ENCODE measurements at places on chromosomes 2 and 18.

GRCh38 chr2:224171226-224171625 lies 132.1 kb upstream of the SERPINE2 start:
- DNase-seq, result no peak

GRCh38 chr2:241925277-241925676 lies 55.7 kb downstream of the RTP5 start:
- no peak for DNase-seq

DNA sequence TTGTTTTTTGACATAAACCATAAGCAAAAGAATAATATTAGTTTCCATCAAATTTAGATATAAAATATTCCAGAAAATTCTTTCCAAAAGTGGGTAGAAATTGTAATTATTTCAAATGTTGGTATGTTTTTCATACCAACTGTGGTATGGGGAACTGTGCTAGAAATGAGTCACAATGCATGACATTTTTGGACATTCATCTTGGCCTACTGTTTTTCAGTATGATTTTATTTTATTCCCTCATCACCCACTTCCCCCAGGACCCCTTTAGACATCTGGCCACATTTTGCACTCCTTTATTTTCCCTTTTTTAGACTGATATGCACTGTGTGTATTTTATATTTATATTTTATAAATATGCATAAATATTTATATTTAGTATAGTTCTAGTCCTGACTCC lies 97.1 kb downstream of the DPP4 start:
- no peak for DNase-seq

- no peak for DNase-seq
Observed at GRCh38 chr2:148048475-148049221, 27.8 kb downstream of the MBD5 start.

- no peak for DNase-seq
Observed at GRCh38 chr18:80198994-80199748, 48.1 kb downstream of the PARD6G start.

DNA sequence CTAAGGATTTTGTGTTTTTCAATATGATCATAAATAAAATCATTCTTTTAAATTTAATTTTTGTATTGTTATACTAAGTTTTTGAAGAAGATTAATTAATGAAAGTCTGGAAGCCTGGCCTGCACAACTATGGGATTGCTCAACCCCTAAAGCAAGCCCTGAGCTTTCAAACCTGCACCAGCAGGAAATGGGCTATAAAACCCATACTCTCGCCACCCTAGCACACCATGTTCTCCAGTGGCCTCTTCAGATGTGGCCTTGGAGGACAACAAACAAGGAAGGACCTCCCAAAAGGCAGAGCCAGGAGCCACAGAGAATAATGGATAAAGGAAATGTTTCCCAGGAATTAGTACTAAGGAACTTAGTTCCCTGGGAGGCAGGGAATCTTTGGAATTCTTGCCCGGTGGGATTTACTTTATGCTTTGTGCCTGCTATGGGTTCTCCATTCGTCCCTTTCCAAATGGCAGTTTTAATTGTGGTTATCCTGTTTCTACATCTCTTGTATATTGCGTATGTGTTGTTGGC lies 212.5 kb downstream of the ZFP36L2 start:
- DNase-seq, result no peak

DNA sequence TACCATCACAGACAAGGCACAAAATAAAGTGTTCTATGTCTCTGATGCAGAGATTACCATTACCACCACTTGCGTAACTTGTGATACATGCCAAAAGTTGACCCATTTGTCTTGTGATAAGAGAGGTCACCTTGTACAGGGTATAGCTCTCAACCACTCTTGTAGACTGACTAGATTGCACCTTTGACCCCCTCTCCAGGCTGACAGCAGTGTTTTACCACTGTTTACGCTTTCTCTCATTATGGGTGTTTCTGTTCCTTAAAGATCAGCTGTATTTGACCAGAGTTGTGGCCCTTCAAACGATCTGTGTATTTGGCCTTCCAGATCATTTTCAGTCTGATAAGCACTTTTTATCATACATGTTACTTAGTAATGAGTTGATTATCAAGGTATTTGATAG lies 215.7 kb upstream of the HNMT start:
- DNase-seq, result no peak

- DNase-seq, result no peak
Observed at GRCh38 chr18:62140259-62140658, 46.6 kb downstream of the PIGN start.

- no peak for DNase-seq
Observed at GRCh38 chr2:187497858-187498463, 49.9 kb upstream of the CALCRL start.

- DNase-seq, result peak; percentile 31
Observed at GRCh38 chr2:235494716-235495372, 1.0 kb downstream of the AGAP1 start.

- no peak for DNase-seq
Observed at GRCh38 chr2:60861736-60862135, 19.6 kb upstream of the REL start.

GRCh38 chr18:74303936-74304335 lies 11.7 kb upstream of the C18orf63 start:
- no peak for DNase-seq

GRCh38 chr18:67966224-67966623 lies 449.7 kb upstream of the DSEL start:
- DNase-seq, result no peak

DNA sequence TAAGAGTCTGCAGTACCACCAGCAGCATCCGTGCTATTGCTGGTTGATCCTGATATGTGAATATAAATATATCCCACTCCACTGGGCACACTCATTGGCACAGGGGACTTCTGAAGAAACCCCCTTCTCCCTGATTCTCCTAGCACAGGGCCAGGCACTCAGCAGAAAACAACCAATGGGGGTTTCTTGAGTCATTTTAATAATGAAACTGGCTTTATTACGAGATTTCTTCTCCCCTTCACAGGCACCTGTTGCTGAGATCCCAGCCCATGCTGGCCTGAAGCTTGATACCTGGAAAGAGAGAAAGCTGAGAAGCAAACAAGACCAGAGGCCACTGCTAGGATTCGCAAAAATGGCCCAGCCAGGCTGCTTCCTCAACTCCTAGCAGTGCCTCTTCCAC lies 17.9 kb upstream of the CYRIA start:
- DNase-seq, result no peak

- DNase-seq, result no peak
Observed at GRCh38 chr2:128901572-128902391, 583.1 kb upstream of the HS6ST1 start.

DNA sequence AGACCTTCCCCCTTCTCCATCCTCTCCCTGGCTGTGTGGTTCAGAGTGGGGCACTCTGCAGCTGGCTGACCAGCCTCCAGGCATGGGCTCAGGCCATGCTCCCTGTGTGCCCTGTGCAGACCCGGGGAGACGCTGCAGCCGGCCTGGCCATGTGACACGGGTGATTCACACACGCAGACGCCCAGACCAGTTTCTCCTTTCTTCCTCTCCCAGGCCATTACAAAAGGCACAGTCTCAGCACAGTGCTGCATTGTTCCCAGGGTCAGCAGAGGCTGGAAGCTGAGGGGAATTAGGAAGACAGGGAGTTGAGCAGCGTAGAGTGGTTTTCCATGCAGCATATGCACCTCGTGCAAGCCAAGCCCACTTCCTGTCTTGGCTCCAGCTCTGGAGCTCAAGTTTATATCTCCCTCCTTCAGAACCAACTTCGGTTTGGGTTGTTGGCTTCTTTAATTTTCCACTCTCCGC lies 288.5 kb downstream of the TNS1 start:
- DNase-seq, result no peak

DNA sequence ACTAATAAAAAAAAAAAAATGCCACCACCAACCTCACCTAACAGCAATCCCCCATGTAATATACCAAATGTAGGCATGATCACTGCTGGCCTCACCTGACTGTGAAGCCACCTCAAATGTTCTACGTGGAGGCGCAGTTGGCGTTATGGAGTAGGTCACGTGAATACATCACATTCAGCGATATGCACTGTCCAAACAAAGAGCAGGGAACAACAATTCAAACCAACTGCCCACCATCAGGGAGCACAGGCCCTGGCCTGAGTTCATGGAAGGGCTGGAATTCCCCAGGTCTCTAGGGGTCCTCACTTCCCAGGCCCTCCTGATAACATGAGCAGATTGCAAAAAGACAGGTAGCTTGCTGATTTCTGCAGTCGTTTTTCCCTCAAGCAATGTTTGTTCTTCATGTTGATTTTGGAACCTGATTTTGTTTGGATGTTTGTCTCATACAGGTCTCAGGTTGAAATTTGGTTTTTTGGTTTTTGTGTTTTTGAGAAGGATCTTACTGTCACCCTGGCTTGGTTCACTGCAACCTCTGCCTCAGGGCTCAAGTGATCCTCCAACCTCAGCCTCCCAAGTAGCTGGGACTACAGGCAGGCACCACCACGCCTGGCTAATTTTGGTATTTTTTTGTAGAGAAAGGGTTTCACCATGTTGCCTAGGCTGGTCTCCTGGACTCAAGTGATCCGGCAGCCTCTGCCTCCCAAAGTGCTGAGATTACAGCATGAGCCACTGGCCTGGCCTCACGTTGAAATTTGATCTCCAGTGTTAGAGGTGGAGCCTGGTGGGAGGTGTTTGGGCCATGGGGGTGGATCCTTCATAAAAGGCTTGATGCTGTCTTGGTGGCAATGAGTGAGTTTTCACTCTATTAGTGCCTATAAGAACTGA lies 15.5 kb downstream of the TBC1D8 start:
- no peak for DNase-seq

DNA sequence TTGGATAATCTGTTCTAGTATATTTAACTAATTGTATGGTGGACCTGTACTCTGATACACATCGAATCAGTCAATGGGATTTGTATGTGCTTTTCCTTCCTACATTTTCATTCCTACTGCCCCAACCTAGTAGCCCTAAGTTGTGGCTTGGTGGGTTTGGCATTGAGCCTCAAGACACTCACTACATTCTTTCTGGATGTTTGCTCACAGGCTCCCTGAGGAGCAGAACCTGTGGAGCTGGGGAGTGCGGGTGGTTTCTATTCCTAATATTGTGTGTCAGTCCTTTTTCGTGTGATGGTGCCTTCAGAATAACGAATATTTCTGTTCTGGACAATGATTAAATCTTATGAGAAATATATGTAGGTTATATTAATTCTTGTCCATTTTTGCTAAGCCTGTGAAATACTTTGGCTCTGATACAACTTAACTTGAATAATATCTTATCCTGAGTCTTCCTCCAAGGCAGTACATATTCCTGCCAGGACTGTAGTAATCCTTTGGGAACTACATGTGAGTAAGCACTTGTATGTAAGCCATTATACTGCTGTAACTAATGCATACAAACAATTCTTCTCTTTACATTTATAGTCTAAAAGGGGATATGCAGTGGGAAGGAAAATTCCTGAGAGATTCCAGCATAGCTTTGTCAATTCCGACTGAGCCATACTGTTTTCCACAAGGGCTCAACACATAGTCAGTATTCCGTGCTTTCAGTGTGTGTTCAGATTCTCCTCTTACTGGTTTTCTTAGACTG lies 150.6 kb downstream of the AGPS start:
- DNase-seq, result no peak

GRCh38 chr2:163401481-163401880 lies 334.3 kb downstream of the FIGN start:
- no peak for DNase-seq

GRCh38 chr18:9753846-9754245 lies 45.7 kb downstream of the RAB31 start:
- DNase-seq, result no peak

GRCh38 chr2:199019898-199020507 lies 437.7 kb downstream of the SATB2 start:
- DNase-seq, result no peak

DNA sequence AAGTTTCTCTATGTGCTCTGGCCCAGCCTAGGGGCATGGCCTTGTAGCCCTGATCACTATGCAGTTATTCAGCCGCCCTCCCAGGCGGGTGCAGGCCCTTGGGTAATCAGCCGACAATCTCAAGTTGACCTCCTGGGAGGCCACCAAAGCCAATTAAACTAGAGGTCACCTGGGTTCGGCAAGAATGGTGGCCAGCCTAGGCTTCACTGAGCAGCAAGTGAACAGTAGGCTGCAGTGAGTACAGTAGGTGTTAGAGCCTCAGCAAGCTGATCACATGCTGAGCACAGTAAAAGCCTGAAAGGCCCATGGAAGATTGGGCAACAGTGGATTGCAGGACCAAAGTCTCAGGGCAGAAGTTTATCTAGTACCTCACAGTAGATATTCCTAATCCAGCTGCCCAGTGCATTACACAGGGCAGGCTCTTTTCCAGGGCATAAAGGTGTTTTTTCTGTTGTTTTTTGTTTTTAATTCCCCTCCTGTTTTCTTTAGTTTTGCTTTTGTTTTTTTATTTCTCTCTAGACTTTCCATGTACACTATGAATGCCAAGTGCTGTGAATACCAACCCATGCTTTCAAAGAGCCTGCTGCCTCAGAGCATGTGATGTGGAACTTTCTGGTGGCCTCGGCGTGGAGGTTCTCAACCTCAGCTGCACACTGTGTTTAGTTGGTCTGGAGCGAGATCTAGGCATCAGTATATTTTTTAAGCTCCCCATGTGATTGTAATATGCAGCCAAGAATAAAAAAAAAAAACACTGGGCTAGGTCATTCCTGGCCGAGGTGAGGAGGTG lies 55.9 kb upstream of the ATL2 start:
- DNase-seq, result no peak

- no peak for DNase-seq
Observed at GRCh38 chr18:54393648-54394294, 36.1 kb downstream of the C18orf54 start.

DNA sequence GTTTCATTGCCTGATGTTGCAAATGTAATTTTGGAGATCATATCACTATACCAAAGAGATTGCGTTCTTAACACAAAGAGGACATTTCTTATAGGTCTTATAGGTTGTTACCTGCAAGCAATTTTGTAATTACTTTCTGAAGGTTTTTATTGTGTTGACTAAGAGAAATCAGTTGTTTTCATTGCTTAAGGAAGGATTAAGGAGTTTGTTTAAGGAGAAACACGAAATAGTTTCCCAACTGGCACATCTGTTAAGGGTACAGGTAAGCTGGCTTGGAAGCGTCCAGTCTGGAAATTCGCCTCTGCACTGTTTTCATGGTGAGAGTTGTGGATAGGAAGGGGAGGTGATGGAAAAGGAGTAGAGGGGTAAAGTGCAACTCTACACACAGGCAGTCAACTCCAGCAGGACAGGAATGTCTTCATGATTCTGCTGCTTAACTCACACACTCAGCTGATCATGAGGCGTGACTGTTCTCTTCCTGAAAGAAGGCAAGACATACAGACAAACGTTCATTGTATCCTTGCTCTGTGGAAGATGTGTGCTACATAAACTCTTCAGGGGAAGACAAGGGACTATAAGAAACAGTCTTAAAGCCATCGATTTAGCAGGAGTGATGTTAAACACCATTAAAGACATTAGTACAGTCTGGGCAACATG lies 61.4 kb upstream of the ACSL3 start:
- no peak for DNase-seq

DNA sequence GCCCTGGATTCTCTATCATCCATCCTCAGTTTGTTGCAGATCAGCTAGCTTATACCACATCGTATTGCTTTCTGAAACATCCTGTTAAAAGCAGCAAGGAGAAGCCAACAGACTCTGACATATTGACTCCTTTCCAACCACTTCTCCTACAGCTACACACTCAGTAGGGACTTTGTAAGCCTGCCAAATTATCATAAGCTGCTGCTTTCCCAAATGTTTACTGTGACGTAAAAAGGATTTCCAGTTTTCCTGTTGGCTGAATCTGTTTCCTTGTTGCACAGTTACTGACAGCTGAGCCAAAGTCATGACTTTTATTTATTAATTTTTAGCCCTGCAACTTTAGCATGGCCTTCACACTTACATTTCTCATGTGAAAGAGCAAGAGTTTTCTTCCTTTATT lies 294.3 kb downstream of the KCNJ3 start:
- DNase-seq, result no peak

Data from activated CD4-positive, alpha-beta T cell treated with anti-CD3 and anti-CD28 coated beads for 36 hours (primary cell).